Stimulated activated naive CD4-positive, alpha-beta T cell treated with Interleukin-2 at 50 U/mL for 16 hours (primary cell): ENCODE measurements at places on chromosomes 4 and X.

- DNase-seq = no peak
These were observed 21.4 kb upstream of the SLC10A6 start for GRCh38 chr4:86870442-86871069.

DNA sequence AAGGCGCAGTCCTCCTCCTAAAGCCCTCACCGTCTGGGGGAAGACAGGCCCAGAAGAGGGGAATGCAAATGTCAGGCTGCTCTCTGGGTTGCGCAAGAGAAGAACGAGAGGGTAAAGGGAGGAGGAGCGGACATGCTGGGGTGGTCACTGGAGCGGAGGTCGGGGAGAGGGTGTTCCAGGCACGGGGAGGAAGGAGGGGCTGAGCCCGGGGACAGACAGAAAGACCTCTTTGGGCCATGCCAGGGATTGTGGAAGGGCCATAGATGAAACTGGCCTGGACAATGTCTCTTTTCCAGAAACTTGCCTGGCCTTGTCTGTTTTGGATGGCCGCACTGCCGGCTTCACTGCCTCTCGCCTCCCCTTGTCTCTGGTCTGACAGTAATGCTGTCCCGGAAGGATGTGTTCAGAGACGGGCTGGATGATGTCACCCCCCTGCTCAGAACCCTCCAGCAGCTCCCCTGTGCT, 121.0 kb downstream of the SORCS2 start:
- no peak for DNase-seq

DNA sequence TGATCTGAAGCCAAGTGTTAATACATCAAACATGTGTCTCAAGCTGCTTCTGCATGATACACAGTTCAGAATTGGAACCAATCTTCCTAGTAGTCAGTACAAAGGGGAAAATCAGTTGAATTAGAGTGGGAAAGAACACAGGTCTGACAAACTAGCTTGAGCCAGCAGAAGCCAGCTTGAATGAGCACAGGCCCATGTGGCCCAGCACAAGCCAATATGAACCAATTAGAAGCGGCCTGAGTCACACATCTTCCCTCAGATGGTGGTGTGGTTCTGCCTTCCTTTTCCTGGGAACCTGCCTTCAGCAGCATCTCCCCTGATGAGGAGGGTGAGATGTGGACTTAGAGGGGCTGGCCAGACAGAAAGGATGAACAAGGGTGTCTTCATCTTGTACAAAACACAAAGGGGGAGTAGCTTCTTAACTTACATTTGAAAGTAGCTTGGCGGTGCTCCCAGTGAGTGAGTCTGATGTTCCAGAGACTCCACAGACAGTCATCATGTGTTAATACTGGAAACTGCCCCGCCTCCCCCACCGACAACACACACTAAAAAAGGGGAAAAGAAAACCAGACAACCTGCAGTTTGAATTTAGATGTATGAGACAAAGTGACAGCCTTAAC, 72.0 kb downstream of the FRMPD4 start:
- no peak for DNase-seq

- DNase-seq = no peak
These were observed 11.9 kb upstream of the DCAF4L1 start for GRCh38 chr4:41969671-41970070.
